ENCODE measurements at places on chromosomes 16 and 17. TPM values are rescaled to one million over a fixed set of nuclear protein-coding genes. Genes with fewer than 3 reads are reported as not detected.

The SNAI3 gene
- 0.34 TPM for total RNA-seq

The RAMP2 gene
- total RNA-seq: not detected

The TERB1 gene
- 0.59 TPM for total RNA-seq

DNA sequence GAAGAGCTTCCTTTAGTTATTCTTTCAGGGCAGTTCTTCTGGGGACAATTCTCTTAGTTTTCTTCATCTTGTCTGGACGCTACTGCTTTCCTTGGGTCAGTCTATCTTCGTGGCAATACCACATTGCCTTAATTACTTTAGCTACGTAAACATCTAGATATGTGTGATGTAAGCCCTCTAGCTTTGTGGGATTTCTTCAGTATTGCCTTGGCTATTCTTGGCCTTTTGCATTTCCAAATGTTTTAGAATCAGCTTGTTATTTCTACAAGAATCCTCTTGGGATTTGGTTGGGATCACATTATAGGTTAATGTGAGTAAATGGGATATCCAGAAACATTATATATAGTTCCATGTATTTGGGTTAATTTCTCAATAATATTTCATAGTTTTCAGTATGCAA lies 9.0 kb upstream of the ST6GALNAC2 start:
- DNase-seq: no peak

Data from Calu3 (cell line).